ENCODE measurements at places on chromosomes 12 and 14.
A peak's percentile ranks its signal among the peaks of the same experiment; 100 is the strongest.

DNA sequence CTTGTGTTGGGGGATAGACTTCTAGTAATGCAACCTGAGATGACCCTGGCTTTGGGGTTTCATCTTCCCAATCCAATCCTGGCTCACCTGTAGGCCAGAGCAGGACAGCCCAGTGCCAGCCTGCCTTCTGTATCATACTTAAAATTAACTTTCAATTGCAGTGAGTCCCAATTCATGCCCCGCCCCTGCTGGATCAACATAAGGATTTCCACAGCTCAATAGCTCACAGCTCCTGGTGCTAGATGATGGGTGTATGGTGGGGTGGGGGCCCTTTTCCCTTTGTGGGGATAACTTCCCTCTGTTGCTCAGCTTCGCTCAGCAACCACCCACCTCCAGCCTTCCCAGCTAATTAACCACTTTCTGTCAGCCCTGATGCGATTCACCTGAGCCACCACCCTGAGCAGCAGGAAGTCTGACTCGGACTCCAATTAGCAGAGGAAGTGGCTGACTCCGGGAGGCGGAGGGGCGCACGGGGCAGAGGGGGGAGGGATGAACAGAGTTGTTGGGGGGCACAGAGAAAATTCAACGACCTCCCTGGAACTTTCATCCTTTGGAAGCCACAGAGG is 24.3 kb upstream of the CHGA start:
- no peak for DNase-seq

GRCh38 chr12:109824731-109825130 is 8.5 kb downstream of the TRPV4 start:
- DNase-seq: no peak

DNA sequence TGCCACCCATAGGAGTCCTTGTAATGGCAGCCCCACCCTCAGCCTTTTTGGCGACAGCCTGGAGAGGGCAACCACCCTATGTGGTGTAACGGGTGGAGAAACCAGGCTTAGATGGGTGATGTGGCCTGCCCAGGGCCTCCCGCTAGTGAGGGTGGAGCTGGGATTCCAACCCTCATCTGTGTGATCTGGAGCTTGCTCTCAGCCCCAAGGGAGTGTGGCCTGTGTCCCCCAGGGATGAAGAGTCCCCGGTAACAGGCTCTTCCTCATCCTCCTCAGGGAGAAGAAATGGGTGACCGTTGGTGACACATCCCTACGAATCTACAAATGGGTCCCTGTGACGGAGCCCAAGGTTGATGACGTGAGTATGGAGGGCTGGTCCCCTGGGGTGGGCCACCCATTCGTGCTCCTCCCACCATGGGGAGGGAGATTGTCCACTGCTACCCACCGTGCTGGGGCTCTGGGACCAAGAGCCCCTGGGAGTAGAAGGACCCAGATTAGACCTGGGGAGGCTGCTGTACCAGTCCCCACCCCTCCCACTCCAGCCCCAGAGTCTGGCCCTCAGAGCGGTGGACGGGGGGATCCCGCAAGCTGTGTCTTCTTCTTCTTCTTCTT is 8.8 kb downstream of the BCL7A start:
- DNase-seq: no peak

GRCh38 chr12:98983647-98984046 is 338.6 kb downstream of the APAF1 start:
- no peak for DNase-seq

GRCh38 chr12:80708259-80708974 is 983 bp downstream of the MYF6 start:
- DNase-seq: no peak

- DNase-seq: peak; percentile 35
Measured at GRCh38 chr14:89418976-89419375, 1.9 kb upstream of the FOXN3 start.

DNA sequence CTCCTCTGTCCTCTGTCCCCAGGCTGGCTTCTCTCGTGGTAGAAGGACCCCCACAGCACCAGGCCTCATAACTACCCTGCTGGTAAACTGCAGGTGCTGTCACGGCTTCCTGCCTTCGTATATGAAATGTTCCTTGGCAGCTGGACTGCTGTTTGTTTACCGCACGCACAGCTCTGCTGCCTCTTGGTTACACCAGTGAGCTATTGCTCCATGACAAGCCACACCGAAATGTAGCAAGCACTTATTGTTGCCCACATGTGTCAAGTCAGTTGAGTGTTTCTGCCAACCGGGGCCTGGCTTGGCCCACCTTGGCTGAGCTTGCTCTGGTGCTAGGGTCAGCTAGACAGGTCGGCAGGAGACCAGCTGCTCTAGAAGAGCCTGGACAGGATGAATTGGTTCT is 21.7 kb upstream of the TCL1B start:
- DNase-seq: no peak

DNA sequence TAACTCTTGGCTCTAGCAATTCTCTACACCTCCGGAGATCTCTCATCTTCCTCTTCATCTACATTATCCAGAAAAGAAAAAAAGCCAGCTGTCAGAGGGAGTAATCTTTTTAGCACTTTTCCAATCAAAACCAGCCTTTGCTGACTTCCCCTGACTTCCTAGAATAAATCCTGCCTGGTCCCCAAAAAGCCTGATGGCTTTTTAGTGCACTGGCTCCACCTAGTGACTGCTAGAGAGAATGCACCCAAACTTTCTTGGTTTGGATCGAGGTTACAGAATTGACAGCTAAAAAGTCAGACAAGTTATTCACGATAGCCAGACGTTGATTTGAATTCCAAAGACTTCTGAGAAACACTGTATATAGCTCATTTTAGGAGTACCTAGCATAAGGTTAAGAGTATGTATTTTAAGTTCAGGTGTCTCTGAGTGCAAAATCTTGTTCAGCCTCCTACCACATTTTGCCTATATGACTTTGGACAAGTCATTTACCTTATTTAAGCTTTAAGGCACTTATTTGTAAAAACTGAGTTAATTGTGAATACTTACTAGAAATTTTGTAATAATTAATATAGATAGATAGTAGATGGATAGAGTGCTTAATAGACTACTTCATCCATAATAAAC is 185.7 kb upstream of the GRIN2B start:
- DNase-seq: peak; percentile 25

DNA sequence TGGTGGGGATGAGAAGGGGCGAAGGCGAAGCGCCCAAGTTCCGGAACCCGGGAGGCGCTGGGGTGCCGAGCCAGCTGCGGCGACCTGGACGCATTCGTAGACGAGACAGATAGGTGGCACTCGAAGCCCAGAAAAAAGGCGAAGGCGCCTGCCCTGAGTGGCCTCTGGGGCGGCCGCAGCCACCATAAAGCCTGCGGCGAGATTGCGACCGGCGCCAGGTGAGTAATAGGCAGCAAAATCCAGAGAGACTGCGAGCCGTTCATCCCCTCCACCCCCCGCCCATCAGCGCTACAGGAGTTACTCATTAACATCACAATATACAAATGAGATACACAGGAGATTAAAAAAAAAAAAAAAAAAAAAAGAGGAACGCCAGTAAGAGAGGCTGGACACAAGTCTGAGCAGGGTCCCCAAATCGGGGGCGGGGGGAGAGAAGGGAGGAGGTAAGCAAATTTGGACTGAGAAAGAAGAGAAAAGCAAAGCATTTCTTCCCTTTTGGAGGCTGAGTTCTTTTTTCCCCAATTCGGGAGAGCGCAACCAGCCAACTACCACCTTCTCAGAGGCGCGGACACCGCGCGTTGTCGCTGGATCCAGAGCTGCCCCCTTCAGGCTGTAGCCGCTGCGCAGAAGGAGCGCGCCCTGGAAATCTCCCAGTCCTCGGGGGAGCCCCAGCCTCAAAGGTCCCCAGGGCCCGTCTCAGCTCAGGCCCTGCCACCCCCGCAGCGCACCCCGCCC is 15.7 kb downstream of the TBX3 start:
- peak; percentile 51 for DNase-seq

DNA sequence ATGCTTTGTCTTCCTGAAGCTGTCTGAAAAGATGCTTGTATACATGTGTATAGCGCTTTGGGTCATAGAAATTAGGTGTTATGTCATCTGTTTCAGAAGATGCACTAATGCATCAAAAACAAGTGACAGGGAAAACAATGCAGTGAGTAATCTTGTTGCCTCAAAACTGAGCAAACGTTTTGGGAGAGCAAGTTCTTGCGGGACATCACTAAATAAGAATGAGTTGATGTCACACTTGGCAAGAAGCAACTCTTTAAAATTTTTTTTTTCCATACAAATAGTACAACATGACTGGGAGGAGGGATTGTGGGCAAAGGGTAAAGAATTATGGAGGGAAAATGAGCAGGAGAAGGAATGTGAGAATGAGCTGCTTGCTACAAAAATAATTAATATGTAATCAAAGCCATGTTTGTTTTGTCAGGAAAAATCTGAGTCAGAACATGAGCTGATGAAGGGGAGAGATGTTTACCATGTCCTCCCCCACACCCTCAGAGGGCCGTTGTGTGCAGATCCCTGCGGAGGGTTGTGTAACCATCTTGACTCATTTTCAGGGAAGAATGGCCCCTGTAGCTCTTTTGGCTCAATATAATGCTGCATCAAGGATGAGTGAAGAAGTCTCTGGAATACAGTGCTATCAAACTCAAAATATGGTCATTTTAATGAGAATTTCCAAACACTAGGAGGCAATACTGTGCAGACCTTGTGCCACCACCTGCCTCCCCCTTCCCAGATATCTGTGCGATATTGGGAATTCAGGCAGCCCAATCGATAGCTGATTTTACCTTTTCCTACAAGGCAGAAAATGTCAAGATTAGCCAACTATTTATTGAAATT is 41.4 kb downstream of the BORCS5 start:
- peak; percentile 24 for DNase-seq

DNA sequence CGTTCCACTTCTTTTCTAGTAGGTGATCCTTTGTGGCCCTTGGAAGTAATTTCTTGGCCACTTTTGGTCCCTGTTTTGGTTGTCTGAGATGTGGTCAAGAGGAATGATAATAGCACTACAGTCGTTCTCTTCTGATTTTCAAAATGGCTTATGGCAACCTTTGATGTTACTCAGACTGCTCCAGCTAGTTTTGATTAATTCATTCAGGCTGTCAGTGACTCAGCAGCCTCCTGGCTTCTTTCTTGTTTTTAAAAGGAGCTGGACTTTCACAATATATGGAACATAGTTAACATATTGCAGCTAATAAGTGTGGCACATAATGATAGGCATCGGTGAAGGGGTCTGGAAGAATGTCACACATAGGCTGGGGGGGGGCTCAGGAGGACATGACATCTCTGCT is 47.3 kb downstream of the WDR20 start:
- no peak for DNase-seq

DNA sequence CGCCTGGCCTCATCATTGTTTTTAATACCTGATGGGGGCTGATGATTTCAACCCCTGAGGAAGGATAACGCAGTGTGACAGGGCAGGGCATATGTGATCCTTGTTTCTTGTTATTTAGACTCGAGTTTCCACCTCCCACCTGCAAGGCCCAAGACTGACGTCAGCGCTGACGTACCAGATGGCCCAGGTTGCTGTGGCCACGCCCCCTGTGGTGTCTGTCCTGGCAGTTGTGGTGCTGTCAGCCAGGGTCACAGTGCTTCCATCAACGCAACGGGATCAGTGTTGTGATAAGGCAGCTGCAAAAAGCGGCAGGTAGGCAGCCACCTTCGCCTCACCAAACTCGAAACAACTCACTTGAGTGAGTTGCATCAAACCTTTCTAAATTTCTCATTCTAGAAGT is 18.4 kb downstream of the DDX51 start:
- DNase-seq: no peak

- DNase-seq: no peak
Measured at GRCh38 chr12:18139254-18139653, 49.3 kb upstream of the RERGL start.

DNA sequence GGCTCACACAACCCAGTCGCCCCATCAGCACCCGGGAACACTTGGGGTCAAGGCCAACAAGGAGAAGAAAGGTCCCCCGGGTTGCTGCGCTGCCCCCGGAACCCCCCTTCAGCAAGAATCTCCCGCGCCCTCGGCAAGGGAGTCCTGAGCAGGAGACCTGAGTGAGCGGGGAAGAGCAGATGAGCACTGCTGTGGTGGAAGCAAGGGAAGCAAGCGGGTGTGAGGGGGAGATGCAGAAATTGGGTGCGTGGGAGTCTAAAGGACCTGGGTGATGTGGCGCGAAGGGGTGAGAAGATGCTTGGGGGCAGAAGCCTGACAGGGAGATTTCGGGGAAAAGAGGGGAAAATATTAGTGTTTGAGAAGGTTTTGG is 105.5 kb upstream of the PRB2 start:
- DNase-seq: no peak

DNA sequence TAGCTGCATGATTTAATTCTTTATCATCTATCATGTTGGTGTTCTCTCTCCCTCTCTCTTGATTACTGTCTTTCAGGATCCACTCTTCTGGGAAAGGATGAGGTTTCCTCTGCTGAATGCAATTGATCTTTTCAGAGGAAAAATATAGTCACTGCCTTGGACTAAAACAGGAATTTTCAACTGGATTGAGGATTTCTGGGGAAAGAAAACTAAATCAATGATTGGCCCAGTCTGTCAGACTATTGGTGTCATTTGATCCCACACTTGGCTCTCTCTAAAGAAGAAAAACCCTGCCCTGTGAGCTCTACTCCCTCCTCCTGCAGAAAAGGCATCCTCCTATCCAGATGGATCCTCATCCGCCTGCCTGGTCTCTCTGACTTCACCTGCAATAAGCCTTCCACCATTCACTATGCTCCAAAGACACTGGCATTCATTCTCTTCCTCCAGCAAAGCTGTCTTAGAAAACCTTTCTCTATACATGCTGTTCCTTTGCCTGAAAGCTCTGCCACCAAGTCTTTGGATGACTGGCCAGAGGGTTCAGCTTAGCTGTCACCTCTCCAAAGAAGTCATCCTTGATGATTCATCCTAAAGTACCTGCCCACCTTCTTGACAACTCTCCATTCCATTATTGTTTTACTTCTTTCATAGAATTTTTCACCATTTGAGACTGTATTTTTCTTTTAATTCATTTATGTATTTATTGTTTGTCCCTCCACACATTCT is 127.7 kb upstream of the CAND1 start:
- DNase-seq: no peak

GRCh38 chr12:115473257-115473956 is 789.4 kb upstream of the TBX3 start:
- DNase-seq: no peak

DNA sequence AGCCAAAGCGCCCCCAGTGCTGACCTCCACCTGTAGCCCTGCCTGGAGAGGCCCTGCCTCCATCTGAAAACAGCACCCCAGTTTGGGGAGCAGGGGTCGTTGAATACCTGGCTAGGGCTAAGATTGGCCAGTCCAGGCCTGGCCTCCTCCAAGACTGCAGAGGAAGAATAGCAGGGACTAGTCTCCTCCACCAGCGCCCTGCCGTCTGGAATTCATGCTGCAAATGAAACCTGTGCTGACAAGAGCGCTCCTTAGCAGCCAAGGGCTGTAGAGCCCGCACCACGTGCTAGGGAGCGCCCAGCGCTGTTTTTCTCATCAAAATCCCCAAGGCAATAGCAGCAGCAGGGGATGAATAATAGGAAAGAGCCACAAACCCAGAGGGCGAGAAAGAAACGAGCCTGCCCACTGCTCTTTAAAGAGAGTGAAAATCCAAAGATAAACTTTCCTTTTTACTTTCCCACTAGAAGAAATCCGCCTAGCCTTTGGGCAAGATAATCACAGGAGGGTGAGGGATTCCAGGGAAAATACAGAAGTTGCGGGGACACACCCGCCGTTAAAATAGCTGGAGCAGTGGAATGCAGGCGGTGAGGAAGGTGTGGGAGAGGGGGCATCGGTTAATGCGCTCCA is 3.3 kb downstream of the COL2A1 start:
- DNase-seq: peak; percentile 22
